ENCODE measurements at places on chromosomes 12 and 14. TPM values are rescaled to one million over a fixed set of nuclear protein-coding genes. Genes with fewer than 3 reads are reported as not detected.

DNA sequence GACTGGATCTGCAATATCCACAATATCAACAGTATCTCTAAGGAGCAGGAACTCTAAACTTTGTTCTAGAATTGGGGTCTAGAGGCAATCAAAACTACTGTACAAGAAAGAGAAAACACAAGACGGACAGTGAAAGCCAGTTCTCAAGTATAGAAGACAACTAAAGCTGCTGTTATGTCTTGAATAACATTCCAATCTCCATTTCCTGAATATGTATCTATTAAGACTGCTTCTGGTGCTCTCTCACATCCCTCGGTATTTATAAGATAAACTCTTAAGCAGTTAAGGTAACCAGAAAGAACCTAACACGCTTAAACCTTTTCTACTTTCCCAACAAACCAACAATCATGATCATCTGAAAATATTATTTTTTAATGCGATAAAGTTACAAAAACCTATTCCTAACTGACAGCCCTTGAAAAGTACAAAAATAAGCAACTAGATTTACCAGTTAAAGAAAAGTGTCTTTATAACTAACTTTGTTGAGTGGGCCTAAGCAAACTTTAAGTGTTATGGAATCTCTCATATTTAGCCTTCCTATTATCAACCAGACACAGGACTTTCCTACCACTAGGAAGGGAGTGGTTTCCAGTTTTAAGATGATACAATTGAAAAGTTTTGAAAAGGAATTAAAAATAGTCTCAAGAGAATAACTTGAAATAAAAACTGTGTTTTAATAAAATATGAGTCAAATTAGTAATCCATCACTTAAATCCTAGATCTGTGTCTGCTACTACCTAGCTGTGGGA lies 30.7 kb downstream of the NUMB start:
- DNase-seq, result no peak

GRCh38 chr14:51783765-51784164 lies 76.6 kb upstream of the GNG2 start:
- DNase-seq, result no peak

DNA sequence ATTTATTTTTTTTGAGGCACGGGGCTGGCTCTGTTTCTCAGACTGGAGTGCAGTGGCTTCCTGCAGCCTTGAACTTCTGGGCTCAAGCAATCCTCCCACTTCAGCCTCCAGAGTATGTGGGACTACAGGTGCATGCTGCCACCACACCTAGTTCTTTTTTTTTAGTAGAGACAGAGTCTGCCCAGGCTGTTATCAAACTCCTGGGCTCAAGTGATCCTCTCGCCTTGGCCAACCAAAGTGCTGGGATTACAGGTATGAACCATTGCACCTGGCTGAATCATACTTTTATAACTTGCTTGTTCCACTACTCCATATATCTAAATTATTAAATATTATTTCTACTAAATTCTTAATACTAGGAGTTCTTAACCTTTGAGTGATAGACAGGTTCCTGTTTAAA lies 111.6 kb downstream of the BTG1 start:
- DNase-seq, result no peak

DNA sequence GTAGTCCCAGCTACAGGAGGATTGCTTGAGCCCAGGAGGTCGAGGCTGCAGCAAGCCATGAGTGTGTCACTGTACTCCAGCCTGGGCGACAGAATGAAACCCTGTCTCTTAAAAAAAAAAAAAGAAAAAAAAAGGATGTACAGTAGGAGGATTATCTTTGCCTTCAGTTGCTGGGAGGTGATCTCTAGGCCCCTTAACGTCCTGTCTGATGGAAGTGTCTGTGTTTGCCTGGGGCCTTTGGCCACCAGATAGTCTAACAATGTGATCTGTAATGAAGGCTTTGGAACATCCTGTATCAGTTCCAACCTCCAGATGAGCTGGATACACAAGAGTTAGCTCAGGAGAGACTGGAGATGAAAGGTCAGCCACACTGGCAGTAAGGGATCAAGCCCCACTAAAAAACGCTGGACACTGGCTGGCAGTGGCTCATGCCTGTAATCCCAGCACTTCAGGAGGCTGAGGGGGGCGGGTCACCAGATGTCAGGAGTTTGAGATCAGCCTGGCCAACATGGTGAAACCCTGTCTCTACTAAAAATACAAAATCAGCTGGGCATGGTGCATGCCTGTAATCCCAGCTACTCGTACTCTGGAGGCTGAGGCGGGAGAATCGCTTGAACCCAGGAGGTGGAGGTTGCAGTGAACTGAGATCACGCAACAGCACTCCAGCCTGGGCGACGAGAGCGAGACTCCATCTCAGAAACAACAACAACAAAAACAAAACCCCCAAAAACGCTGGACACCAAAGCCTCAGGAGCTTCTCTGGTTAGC lies 19.0 kb upstream of the HNF1A start:
- DNase-seq, result no peak

SLC2A3 gene
- 688 TPM for total RNA-seq

- no peak for DNase-seq
Measured at GRCh38 chr12:49652921-49653520, 29.7 kb downstream of the PRPF40B start.

DNA sequence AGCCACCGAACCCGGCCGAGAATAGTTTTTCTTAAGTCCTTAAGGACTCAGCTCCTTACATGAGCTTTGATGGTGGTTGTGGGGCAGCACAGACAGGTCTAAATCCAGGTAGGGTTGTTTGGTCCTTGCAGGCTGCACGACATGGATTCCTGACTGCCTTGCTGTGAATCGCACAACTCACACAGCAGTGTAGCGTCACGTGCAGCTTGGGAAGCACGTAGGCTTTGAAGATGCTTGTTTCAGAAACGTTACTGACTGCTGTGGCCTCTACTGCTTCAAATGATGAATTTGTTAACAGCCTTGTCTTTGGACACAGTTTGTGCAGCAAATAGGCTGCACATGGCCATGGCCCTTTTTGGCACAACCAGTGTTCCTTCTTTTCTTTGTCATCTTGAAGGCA lies 29.9 kb downstream of the ZBTB42 start:
- DNase-seq, result no peak

DNA sequence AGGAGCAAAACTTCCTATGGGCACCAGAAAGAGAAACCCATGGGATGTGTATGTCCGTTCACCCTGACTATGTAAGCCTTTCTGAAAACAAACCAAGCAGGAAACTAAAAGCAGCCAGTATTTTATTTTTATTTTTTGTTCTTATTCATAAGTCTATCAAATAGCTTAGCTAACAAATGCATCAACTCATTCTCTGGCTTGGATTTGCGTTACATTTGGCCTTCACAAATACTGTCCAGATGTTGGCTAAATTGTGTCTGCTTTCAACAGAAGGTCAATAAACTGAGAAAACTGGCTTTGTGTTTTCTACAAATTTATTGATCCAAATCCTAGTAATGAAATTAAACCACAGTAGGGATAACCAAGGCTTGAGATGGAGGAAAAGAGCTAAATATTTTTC lies 379.0 kb downstream of the NOVA1 start:
- DNase-seq, result no peak

DNA sequence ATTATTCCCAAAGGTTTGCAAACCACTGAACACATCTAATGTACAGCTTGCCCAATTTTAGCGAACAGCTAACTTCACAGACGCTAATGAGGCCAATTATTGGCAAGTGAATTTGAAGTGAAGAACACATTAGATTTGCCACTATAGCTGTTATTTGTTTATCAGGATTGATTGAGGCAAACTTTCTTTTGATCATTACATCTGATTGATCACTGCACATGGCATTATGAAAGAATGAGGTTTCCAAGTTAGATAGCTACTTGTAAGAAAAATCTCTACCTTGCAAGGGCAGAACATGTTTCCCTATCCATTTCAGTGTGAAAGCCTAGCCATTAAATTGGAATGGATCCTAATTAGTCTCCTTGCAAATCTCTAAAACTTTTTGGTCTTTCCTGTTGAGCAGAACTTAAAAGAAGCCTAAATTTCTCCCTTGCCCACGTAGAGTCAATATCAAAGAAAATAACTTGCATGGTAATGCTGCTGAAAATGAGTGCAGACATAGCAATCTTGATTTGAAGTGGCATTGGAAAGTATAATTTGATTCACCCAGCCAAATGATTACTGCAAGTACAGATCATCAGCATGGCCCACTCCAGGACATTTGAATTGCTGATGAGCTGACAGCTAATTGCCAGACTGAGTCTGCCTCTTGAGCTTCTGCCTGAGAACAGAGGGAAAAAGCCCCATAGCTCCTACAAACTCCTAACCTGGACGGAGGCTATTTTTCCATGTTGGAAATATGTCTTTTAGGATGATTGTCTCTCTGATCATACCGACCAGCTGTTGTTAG lies 98.6 kb downstream of the TPH2 start:
- no peak for DNase-seq

OTX2 gene
- 33.9 TPM for total RNA-seq

REC8 gene
- total RNA-seq, result 25.8 TPM

SIX6 gene
- total RNA-seq, result not detected

PTPRR gene
- total RNA-seq, result 0.07 TPM

GRCh38 chr12:91685917-91686316 lies 459.7 kb downstream of the BTG1 start:
- DNase-seq, result no peak

DNA sequence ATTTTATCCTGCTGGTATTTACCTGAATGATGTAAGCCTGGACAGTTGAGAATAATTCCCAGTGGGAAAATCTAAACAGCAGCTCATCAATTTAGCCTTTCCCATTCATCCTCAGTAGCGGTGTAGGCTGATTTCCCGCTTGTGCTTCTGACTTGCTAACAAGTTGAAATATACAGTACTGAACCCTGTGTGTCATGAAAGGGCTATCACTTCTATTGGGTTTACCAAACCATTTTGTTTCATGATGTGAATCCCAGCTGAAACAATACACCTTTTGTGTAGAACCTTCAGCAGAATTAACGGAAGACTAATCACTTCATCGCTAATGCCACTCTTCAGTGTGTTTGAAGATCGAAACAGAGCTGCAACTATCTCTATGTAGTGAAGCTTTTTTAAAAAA lies 88.4 kb downstream of the POLR3B start:
- no peak for DNase-seq

- DNase-seq, result no peak
Measured at GRCh38 chr12:6458281-6459003, 6.6 kb downstream of the TAPBPL start.

DNA sequence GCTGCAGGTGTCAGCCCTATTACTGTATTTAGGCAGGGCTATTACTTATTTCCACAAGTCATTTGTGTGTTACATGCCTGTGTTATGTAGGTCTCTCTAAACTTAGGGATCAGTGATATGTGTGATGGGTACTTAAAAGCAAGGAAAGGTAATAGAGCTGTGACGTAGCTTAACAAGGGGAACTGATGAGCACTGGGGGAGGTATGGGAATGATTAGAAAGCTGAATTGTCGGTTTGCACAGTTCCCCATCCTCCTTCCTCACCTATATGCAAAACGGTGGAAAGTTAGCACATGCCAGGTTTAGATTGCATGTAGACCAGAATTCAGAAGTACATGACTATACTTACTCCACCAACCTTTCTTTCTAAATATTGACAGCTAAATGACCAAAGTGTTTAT lies 494.3 kb upstream of the GARIN6 start:
- no peak for DNase-seq

MDM2 gene
- total RNA-seq, result 115 TPM

ARID4A gene
- 14.6 TPM for total RNA-seq

- DNase-seq, result no peak
Measured at GRCh38 chr12:117564881-117565280, 203.5 kb upstream of the NOS1 start.

GRCh38 chr14:92153581-92153980 lies 31.8 kb downstream of the CPSF2 start:
- no peak for DNase-seq

DNA sequence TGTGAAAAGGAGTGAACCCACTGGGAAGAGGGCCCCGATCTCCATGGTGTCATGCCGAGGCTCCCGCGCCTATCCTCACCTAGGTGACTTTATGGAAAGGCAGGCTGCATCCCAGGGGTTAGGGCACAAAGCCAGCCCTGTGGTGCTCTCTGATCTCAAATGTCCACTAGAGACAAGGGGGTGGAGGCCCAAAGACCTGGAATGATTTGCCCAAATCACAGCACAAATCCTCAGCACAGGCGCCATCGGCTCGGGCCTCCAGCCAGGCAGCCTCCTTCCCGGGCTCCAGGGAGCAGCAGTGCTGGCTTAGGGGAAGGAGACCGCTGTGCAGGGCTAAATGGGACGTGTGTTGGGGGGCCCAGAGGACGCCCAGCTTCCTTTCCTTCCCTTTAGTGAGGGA lies 17.6 kb downstream of the CHGA start:
- DNase-seq, result no peak

DNA sequence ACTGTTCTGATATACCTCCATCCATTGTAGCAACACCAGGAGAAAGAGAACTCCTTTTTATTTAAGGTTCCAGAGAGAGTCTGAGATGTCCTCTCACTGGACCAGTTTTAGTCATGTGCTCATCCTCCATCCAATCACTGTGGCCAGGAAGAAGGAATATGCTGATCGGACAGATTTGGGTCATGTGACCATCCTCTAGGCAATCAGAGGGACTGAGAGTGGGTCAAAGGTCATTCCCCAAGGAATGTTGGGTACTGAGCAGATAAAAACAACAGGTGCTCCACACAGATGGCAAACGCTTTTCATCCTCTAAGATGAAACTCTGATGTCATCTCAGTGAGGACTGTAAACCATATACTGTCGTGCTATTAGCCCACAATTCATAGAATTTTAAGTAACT lies 28.8 kb upstream of the RPH3A start:
- no peak for DNase-seq

IQSEC3 gene
- total RNA-seq, result 3.6 TPM

DNA sequence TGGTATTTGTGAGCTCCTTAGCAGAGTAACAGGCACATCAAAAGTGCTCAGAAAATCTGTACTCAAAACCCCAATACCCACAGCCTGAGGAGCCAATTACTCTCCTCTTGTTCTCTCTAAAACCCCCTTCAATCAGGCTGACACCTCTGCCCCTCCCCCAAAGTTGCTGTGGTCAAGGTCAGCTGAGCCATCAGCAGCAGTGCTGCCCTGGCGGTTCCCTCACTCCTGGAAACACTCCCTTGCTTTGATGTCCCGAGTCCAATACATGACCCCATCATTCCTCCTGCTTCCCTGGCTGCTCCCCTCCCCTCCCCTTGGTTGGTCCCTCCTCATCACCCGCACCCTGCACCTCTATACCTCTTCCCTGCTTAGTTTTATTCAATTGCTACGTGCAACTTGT lies 57.2 kb upstream of the C14orf132 start:
- no peak for DNase-seq

DNA sequence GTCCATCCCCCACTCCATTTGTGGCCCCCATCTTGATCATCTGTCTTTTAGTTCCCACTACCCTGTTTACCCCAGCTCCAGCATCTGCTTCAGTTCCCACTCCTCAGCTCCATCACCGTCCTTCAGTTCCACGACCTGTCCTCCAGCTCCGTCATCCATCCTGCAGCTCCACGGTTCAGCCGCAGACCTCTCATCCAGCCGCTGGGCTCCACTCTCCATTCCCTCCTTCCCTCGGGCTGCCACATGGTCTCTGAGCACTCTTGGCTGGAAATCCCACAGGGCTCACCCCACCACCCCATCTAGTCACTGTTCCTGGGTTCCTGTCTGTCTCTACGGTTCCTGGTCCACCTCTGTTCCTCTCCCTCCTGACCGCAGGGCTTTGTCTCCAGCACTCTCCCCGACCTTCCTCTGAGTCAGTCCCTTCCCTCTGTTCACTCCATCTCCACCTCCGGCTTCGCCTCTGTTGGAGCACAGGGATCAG lies 3.3 kb upstream of the P3H3 start:
- no peak for DNase-seq

MANSC4 gene
- not detected for total RNA-seq

GRCh38 chr12:119661882-119662281 lies 6.1 kb upstream of the PRKAB1 start:
- DNase-seq, result no peak

- DNase-seq, result no peak
Measured at GRCh38 chr14:39442293-39442692, 10.1 kb upstream of the FBXO33 start.

GRCh38 chr12:49553512-49554088 lies 14.3 kb downstream of the MCRS1 start:
- DNase-seq, result no peak
